ENCODE measurements at places on chromosomes 1 and 21.

GRCh38 chr1:24948079-24948827 lies 18.2 kb upstream of the RUNX3 start:
- no peak for DNase-seq

DNA sequence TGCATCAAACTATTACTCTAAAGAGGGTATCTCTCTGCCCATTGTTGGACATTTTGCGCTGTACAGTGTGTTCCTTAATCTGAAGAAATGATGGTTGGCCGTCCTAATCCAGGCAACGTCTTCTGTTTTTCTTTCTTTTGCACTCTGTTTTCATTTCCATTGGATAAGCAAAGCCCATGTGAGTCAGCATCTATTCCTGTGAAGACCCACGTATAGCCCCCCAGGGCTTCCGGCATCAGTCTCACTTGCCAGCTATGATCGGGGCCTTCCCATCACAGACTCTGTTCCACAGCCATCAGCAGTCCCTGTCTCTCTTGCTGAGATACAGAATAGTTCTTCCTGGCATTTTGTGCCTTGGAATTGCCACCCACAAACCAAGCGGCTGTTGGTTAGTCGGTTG lies 29.2 kb upstream of the BRDT start:
- no peak for DNase-seq

DNA sequence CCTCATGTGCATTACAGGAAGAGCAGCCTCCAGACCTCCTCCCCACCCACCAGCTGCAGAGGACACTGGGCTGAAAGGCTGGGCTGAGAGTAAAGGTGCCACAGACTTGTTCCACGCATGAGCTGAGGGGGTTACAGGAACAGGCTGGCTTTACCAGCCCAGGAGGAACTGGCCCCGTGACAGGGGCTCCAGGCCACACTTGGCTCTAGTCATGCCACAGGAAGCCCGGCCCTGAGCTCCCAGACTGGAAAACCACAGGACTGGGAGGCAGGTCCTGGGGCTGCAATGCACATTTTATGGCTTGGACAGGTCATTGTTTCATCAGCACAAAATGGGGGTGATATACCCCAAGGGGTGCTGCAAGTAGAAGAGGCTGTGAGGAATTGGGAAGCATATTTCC lies 35.6 kb downstream of the GPA33 start:
- DNase-seq = no peak

GRCh38 chr1:1806890-1807289 lies 28.6 kb upstream of the NADK start:
- no peak for DNase-seq

GRCh38 chr1:80349218-80349617 lies 1342.7 kb upstream of the ADGRL4 start:
- DNase-seq = no peak

DNA sequence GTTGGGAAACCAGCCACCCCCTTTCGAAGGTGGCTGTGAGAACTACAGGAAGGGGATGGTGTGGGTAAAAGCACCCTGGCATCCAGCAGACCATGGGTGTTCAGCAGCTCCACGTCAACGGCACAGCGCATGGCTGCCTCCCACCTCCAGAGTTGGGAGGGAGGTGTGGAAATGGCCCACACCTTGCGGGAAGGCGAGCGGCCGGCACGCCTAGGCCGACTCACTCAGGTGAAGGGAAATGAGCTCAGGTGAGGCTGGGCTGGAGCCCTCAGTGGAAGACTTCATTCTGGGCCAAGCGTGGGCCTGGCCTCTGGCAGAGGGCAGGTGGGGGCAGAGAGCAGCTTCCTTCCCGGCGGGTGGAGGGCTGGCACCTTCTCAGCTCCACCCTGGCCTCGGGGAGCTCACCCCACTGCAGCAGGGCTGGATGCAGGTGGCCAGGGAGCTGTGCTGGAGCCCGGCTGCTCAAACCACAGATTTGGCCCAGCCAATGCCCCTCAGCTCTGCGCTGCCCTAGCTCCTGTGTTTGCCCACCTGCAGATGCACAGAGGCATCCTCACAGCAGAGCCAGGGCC lies 24.8 kb upstream of the ALDH4A1 start:
- no peak for DNase-seq

DNA sequence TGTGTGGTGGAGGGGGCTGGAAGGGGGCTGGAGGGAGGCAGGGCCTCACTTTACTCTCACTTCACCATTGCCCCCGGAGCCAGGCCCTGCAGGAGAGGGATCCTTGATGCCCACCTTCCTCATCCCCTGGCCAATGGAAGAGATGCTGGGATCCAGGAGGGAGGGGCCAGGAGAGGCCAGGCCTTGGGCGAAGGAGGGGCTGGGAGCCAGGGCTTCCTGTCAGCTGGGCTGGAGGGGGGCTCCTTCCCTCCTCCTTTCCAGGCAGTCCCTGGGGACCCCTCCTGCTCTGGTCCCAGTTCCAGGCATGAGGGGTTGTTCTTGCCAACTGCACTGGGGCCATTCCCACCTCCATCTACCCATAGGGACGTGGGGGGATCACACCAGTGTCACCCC lies 5.7 kb downstream of the AHDC1 start:
- no peak for DNase-seq
